Adrenal gland (tissue), 19 donors: ENCODE measurements at places on chromosomes 4 and X. TPM values are rescaled to one million over a fixed set of nuclear protein-coding genes. Genes with fewer than 3 reads are reported as not detected.

The FMR1 gene
- total RNA-seq = 19.7 TPM

DNA sequence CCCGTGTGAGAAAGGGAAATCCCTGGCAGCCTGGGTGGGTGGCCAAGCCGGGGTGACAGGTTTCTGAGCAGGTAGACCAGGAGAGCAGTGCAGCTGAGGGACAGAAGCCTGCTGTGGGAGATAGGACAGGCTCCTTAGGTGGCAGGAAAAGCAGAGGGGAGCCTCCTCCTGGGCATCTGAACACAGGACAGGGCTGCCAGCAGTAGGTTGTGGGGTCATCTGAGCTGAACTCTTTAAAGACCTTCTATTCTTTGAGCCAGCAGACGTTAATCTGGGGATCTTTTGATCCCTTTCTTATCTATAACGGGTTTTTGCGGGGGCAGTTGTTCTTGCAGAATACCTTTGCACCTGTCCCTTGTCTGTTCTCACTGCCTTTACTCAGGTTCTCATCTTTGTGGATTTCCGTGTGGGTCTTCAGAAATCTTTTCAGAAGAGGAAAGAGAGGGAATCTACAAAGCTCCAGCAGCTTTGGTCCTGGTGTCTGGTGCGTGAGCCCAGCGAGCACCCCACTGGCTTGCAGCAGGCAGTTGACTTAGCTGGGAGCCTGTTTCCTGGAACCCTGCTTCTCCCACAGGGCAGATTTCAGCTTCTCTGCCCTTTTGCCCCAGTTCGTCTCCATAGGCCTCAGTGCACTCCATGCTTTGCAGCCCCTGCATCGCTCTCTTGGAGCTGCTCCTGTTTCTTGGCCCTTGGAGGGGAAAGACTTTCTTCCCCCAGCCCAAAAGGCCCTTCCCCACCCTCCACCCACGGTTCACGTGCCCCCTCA lies 35.8 kb upstream of the TADA2B start:
- no peak for DNase-seq

- DNase-seq = no peak
Measured at GRCh38 chr4:159018062-159018629, 84.7 kb upstream of the RAPGEF2 start.

- DNase-seq = no peak
Measured at GRCh38 chr4:73660808-73661207, 40.6 kb upstream of the RASSF6 start.
